Frontal cortex (tissue), 4 donors: ENCODE measurements at places on chromosomes 11 and 22.

GRCh38 chr11:88529426-88529825, 191.9 kb upstream of the CTSC start:
- DNase-seq, result no peak

DNA sequence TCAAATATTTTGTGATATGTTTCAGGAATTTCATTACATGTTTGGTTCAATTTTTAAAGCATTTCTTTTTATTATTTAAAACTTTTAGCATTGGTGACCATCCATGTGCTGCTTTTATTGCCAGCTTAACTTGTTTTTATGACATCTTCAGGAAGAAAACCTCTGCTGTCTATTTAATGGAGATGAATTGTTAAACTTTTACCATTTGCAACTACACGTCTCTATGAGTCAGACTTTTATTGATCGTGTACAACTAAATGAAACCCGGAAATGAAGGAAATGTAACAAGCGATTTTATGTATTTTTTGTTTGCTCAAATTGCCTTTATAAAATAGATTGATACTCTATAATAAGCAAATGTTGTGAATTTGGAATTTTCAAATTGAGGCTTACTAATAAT, 113.0 kb downstream of the PTPRJ start:
- DNase-seq, result no peak

DNA sequence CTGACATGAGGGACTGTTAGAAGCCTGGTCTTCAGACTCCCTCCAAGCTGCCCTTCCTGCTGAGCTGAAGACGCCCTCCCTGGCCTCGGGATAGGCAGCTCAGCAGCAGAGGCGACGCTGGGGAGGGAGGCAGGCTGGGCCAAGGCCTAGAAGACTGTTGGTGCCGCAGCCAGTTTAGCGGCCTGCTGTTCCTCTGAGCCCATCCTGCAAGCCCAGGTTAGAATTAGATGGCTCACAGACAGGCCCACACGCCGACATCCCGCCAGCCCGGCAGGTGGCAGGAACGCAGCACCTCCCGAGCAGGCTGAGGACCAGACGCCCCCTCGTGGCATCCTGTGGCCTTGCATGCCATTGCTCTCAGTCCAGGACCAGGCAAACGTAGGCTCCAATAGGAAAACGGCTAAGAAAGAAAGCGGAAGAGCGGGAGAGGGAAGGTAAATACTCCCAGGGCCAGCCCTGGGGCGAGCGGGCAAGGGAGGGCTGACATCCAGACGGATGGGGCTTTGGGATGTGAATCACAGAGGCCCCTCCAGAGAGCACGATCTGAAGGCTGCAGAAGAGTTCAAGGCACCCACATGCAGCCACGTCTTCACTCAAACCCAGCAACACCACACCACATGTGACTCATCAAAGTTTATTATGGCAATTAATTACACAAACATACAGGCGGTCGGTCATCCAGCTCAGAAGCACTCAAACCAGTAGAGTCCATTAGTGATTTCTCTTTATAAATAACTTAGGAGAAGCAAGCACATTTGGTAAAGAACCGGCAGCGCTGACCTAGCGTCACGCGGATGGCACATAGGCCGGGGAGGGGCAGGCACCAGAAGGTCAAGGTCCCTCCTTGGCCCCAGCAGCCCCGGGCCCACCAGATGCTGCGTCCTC, 27.6 kb downstream of the CD5 start:
- peak; percentile 98 for DNase-seq

GRCh38 chr11:124793466-124794278, 6.5 kb downstream of the MSANTD2 start:
- no peak for DNase-seq

DNA sequence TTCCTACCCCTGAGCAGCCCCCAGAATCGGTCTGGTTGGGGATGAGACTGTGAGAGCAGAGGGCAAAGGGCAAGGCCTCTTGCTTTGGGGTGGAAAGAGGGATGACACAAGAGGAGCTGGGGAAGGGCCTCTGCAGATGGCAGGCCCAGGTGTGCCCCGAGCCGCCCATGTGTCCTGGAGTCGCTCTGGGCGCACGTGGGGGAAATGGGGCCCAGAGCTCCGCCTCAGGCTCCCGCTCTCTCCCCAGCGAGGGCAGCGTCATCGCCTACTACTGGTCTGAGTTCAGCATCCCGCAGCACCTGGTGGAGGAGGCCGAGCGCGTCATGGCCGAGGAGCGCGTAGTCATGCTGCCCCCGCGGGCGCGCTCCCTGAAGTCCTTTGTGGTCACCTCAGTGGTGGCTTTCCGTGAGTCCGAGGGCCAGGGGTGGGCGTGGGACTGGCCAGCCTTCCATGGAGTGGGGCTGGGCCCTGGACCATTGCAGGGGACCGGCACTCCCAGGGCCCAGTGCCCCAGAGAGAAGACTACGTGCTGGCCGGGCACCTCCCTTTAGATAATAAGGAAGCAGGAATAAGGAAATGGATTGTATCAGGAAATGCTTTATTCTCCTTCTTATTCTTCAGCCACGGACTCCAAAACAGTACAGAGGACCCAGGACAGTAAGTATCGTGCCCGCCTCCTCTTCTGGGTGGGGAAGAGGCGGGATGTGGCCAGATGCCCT, 30.1 kb downstream of the ST14 start:
- no peak for DNase-seq
